ENCODE measurements at places on chromosomes 3 and 15.
A peak's percentile ranks its signal among the peaks of the same experiment; 100 is the strongest.

DNA sequence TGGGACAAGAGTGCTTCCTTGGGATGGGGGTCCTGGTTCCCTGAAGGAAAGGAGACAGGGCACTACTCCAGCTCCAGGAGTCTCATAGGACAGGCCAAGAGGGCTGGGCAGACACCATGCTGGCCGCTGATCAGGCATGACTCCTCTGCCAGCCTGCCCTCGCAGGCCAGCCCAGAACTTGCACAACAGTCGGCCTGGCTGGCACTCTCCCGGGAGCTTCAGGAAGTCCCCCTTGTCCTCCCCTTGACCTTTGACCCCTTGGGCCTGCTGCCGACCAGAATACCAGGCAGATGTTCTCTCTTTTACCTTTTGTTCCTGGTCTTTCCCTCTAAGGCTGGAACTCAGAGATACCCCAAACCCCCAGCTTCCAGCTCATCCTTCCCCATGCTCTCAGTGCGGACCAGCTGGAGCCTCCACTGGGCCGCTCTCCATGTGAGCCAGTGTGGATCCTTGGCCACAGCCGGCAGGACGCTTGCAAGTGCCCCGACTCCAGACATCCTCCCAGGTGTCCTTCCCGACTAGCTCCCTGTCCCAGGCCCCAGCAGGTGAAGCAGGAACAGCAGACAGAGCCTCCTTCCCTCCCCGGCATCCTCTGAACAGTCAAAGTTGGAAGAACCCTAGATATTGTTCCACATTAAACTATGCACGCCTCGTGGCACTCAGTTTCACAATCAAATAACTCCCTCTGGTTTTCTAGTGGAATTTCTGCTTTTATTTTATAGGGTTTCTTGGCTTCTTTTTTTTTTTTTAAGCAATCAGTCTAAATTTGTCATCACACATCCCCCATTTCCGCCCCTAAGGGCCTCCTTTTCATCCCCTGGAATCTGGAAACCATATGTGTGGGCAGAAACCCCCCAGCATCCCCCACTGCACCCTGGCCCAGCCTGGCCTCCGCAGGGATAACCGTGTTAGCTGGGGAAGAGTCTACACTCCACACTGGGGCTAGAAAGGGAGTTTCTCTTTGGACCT is 15.7 kb downstream of the VPS18 start:
- DNase-seq = peak; percentile 58

DNA sequence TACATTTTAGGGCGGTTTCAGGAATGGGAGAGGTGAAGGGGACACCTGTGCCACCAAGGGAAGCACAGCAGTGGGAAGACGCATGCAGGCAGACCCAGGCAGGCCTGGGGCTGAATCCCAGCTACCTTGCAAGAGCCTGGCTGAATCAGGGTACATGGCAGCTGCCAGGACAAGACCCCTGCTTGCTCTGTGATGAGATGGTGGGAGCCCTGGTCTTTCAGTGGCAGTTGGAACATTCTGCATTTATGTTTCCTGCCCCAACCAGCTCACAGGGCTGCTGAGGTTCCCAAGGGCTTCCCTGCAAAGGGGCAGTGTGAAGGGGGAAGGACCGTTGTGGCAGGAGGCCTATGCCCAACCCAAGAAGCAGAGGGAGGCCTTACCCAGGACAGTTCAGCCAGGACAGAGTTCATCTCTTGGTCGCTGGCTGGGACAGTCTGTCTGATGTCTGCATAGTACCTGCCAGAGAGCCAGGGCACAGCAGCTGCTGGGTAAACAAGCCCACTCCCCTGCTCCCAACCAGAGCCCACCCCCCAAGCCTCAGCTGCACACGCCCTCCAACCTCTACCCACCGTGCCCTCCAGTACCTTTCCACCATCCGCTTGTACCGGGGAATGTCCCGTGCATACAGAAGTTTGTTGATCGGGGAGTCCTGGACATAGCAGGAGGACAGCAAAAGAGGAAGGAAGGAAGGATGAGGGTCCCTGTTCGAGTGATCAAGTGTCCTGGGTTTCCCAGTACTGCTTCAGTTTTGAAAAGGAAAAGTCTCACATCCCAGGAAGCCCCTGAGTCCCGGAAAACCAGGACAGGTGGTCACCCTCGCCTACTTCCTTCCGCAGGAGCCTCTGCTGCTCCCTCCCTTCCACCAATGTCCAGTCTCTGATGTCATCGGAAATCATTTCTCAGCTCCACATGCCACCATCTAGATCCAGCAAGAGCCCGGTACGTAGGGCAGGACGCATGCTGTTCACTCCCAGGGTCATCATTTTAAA is 23.1 kb downstream of the PLXNB1 start:
- DNase-seq = no peak

DNA sequence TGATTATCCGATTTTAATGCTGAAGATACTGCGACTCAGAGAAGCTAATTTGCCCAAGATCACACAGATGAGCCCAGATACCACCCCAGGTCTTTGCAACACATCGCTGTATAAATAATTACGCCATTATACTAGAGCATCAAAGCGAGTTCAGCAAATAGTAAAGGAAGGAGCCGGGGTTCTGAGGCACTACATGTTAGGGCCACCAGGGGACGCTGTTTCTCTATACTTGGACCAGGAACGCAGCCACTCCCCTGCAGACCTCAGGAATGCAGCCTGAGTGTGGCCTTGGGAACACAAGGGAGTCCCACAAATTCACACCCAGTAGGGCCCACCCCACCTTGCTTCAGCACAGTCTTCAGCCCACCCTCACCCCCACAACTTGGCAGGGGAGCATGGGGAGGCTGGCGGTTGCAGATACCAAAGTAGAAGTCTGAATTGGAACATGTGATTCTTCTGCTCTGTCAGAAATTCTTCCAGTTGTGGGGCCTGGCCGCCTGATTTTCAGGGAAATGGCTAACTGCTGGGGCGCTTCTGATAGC is 57.8 kb upstream of the RYK start:
- DNase-seq = peak; percentile 82

- DNase-seq = no peak
These were observed 232.9 kb upstream of the CTDSPL start for GRCh38 chr3:37628711-37629301.

DNA sequence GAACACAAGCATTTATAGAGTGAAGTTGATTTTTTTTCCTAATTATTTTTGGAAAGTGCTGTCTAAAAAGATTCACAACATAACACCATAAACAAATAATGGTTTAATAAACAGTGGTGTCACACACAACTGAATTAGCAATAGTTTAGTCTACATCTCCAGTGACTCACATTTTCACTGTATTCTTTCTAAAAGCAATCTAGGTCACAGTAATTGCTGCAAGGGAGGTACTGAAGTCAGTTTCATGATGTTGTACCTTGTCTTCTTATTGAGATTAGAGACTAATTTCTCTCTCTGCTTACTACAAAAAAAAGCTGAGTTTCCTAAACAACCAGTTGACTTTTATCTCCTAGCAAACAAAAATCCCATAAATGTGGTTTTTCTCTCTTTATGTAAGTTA is 29.6 kb downstream of the PLSCR4 start:
- no peak for DNase-seq

DNA sequence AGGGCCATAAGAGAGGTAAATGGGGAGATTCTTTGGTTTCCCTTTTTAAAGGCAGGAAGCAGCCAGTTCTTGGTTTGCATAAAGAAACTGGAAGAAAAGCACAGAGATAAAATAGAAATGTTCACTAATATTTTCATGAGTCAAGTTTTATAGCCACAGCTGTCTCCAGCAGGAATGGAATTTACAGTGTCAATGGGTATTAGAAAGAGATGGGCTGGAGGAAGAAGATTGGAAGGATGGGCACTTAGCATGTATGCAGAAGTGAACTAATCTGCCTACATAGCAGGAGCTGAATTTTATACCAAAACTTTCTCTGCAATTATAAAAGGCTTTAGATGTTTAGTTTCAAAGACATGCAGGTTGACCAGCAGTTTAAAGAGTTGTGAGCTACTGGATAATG is 521.9 kb upstream of the GOLIM4 start:
- no peak for DNase-seq

DNA sequence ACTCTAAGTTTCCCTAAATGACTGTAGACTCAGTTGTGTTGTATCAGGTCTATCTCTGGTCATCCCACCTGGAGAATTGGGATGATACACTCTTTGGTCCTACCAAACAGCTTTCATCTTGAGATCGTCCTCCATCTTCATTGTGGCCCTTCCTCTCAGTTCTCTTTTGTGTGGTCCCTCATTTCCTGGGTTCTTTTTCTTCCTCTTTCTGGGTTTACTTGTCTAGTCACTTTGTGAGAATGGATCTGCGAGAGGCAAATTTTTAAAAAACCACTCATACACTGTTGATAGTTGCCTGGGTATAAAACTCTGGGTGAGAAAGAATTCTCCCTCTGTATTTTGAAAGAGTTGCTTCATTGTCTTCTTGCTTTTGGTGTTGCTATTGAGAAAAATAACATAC is 6.0 kb upstream of the AMOTL2 start:
- DNase-seq = no peak

GRCh38 chr3:50580683-50581458 is 11.5 kb downstream of the HEMK1 start:
- DNase-seq = no peak

DNA sequence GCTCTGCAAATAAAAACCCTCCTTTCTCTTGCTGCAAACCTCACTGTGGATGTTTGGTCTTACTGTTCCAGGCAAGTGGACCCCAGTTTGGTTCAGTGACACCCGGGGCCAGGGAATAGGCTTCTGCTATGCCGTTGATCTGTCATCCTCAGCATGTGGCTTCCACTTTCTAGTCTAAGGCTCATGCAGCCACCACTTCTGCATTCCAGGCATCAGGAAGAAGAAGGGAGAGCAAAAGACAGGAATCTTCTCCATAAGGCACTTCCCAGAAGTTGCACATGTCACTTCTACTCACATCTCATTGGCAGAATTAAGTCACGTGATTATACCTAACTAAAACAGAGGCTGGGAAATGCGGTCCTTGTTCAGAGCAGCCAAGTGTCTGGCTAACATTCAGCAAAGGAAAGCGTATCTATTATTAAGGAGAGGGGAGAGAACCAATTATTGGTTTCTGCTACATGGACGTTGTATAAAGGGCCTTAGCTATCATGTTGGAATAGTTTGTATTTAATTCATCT is 173.6 kb upstream of the PFN2 start:
- DNase-seq = no peak

GRCh38 chr3:70308760-70309159 is 3.7 kb downstream of the MDFIC2 start:
- DNase-seq = no peak

DNA sequence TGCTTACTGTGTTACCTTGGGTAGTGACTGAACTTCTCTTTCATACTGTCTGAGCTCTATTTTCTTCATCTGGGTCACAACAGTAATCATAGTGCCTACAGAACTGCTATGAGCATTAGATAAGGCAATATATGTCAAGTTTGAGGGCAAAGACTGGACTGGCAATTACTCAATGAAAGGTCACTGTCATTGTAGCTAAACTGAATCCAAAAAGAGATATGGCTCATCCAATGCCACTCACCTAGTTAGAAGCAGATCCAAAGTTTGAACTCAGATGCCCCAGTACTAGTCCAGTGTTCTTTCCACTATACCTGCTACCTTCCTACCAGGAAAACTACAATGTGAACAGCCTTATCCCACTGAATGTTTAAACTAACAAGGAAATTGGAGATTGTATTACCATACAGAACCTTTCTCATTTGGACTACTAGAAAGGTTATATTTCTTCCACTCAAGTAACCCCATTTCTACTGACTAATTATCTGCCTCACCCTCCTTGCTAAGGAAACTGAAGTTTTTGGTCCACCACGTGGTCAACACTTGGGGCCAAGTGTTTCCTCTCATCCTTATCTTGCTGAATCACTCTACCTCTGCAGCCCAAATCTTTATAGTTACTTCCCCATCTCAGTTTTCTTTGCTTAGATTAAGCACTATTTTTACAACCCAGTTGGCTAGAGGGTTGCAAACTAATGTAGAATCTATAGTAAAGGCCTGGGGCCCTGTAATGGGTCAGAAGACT is 202.3 kb upstream of the LPP start:
- no peak for DNase-seq

GRCh38 chr3:197103766-197104165 is 74.1 kb upstream of the MELTF start:
- DNase-seq = peak; percentile 11

DNA sequence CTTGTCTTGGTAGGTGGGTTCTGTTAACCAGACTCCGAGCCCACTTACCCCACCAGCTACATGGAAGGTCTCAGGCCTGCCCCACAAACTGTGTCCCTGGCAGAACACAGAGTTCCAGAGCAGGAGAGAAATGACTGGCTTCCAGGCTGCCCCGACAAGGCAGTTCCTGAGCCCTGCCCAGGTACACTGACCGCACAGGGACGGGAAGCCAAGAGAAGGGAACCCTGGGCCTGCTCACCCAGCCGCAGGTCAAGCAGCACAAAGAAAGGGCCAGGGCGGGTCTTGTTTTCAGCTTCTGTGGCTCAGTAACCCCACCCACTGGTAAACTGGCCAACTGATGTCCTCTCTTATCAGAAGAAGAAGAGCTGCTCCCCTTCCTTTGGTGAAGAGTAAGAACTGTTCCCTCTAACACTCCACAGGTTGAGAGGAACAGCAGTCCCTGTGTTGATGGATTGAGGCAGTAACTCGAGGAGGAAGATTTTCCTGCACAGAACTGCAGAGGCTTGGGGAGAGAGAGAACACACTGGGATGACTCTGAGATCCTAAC is 68.4 kb downstream of the CRTC3 start:
- DNase-seq = no peak

DNA sequence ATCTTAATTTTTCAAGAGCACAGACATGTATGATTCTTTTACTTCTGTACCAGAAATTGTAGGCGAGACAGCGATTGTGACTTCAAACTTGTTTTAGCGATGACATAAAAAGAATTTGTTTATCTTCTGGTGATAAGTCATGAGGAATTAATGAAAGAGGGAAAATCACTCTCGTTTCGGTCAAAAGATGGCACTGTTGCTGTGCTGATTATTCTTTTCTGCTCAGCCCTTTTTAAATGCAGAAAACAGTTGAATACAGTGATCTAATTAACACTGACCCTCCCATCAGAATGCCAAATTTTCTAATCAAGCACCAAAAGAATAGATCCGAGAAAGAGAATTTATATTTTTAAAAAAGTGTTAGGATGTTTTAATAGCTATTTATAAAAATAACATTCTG is 52.6 kb downstream of the NSUN3 start:
- DNase-seq = peak; percentile 4

- no peak for DNase-seq
These were observed 51.9 kb downstream of the SEMA6D start for GRCh38 chr15:47769166-47769565.

- DNase-seq = no peak
These were observed 2.5 kb downstream of the MAP3K13 start for GRCh38 chr3:185365291-185366073.

- peak; percentile 76 for DNase-seq
These were observed 36.4 kb downstream of the TAMM41 start for GRCh38 chr3:11810276-11810675.

GRCh38 chr15:95655089-95655607 is 675.4 kb upstream of the NR2F2 start:
- DNase-seq = no peak
